ENCODE measurements at places on chromosomes 3 and 15.

- peak; percentile 75 for DNase-seq
These were observed 42.7 kb downstream of the THBS1 start for GRCh38 chr15:39623529-39623931.

GRCh38 chr15:72110355-72110754 is 7.6 kb downstream of the MYO9A start:
- DNase-seq = no peak

GRCh38 chr15:91769894-91770293 is 83.6 kb upstream of the SLCO3A1 start:
- no peak for DNase-seq

- DNase-seq = no peak
These were observed 92.8 kb downstream of the CCNL1 start for GRCh38 chr3:157067114-157067513.

GRCh38 chr15:71511796-71512681 is 298.3 kb upstream of the NR2E3 start:
- no peak for DNase-seq

DNA sequence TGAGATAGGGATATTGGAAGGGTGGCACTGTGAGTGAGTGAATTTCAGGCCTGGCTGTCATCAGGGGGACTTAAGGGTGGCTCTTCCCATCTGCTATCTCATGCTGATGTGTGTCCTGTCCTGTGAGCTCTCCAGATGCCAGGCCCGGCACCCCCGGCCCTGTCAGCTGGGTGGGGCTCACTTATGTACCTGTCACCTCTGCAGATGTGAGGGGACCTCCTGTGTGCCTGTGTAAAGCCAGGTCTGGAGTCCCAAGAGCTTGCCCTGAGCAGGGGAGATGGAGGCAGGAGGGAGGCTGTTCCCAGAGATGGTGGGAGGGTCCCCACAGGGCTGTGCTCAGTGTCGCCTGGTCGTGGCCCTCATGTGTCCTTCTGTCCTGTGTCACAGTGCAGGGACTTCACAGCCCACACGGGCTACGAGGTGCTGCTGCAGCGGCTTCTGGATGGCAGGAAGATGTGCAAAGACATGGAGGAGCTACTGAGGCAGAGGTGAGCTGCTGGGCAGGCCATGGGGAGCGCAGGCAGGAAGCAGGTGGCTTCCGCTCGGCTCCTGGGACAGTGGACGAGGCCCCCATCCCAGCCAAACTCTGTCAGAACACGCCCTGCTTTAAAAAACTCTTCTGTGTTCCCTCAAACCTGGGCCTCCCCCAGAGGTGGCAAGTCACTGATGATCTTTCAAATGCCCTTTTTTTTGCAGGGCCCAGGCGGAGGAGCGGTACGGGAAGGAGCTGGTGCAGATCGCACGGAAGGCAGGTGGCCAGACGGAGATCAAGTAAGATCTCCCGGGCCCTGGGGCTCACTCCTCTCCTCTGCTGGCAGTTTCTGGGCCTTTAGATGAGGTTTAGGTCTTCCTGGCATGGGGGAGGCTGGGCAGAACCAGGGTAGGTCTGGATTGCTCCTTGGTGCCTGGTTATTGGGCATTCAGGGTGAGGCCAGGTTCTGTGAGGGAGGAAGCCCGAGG is 23.1 kb downstream of the PSTPIP1 start:
- DNase-seq = no peak

- peak; percentile 45 for DNase-seq
These were observed 50.3 kb downstream of the CHSY1 start for GRCh38 chr15:101201411-101202174.

GRCh38 chr3:111902534-111902933 is 43.5 kb downstream of the PHLDB2 start:
- DNase-seq = no peak

GRCh38 chr3:124352149-124352539 is 360.2 kb upstream of the ROPN1 start:
- DNase-seq = no peak

- DNase-seq = no peak
These were observed 18.7 kb downstream of the STARD9 start for GRCh38 chr15:42594095-42594494.

DNA sequence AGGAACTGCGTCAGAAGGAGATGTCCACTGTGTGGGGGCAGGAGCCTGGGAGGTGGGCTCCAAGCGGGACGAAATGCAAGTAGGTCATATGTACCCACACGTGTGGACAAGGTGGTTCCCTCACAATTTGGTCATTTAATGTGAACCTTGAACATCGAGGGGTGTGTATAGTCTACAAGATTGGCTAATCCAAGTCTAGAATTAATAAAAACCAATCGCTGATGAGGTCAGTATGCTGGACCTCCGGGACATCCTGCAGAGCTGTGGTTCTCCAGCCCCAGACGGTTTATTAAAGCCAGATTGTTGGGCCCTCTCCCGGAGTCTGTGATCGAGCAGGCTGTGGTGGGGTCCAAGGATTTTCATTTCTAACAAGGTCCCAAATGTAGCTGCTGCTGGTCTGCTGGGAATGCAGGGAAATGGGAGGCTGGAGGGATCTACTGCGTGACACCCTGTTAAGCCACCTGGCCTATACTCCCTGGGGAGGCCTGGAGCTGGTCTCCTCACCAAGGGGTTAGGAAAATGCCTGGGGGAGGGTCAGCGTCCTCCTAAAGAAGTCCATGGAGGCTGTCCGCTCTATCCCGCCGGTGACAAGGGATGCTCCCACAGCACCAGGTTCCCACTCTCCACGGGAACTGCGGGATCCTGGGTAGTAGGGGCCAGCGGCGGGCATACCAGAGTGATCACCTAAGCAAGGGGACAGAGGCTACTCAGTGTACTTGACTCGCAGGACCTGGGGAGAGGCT is 25.1 kb downstream of the PCSK6 start:
- no peak for DNase-seq

GRCh38 chr15:98805434-98806274 is 157.3 kb downstream of the IGF1R start:
- no peak for DNase-seq

- DNase-seq = no peak
These were observed 57.9 kb upstream of the DCUN1D1 start for GRCh38 chr3:183038221-183038620.

DNA sequence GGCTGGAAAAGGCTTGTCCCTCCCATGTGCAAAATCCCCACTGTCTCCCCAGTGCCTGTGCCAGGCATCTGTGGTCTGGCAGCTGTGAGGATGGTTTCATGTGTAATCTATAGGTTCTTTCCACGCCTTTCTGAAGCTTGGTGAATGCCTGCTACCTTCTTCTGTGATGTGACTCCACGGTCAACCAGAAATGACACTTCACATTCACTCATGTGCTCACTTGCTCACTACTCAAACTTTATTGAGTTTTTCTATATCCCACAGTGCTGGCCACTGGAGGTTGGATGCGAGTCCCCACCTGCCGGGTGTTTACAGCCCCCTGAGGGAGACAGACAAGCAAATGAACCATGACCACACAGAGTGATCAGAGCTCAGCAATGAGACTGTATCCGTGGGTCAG is 27.9 kb upstream of the TLE3 start:
- no peak for DNase-seq

DNA sequence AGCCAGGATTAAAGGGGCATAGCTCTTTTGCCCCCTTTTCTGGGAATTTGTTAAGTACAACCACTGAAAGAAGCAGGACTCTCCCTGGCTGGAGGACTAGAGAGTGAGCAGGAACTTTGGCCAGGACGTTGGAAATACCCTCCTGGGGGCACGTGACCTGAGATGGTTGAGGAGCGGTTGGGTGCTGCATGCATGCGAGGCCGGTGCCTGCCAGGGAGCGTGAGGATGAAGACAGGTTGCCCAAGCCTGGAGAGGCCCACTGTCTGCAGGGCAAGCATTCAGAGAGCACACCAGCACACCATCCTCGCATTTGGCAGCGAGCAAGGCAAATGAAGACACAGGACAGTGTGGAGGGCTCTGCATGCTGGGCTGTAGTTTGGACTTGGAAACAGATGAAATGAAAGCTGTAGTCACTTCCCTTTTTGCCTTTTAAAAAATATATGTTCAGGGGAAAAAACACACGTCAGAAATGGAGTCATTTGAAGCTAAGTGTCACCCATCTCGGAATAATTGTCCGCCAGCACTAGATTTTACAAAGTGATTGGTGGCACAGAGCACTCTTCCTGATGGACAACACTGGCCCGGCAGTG is 217.6 kb downstream of the SLCO3A1 start:
- no peak for DNase-seq

- DNase-seq = no peak
These were observed 183.6 kb downstream of the MINAR1 start for GRCh38 chr15:79615754-79616153.

DNA sequence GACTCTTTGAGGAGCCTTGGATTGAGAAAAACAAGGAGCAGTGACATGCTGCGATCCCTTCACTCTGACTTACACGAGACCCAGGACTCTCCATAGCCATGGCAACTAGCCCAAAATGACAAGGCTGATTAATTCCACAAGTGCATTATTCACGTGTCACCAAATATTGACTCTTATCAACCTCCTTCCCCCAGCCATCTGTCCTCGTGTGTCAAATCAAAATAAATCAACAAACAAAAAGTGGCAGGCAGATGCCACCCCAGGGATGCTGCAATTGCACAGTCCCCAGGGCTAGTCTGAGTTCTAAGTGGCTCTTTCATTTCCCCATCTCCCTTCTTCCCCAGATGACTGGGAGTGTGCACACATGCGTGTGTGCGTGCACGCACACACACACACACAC is 104.9 kb downstream of the AQP9 start:
- DNase-seq = no peak
